ENCODE measurements at places on chromosomes 12 and 14.
A peak's percentile ranks its signal among the peaks of the same experiment; 100 is the strongest.

GRCh38 chr14:90760591-90761316 is 55.5 kb downstream of the TTC7B start:
- no peak overlapping the region for H3K4me3 ChIP-seq
- DNase-seq, result no peak
- peaks cover 8% of the 10 kb centered on the region for H3K36me3 ChIP-seq

- no peak for DNase-seq
- no peaks in the 10 kb centered on the region for H3K36me3 ChIP-seq
- H3K27me3 ChIP-seq, result no peaks in the 10 kb centered on the region
- no peak overlapping the region for H3K4me3 ChIP-seq
- H3K27ac ChIP-seq, result no peak overlapping the region
Measured at GRCh38 chr14:37179896-37180502, 7.6 kb upstream of the SLC25A21 start.

- peaks cover 54% of the 10 kb centered on the region for H3K4me1 ChIP-seq
- H3K27ac ChIP-seq, result peak overlapping the region; percentile 88
- H3K27me3 ChIP-seq, result no peaks in the 10 kb centered on the region
- no peak overlapping the region for H3K4me3 ChIP-seq
Measured at GRCh38 chr14:68249661-68250451, 430.3 kb downstream of the RAD51B start.

DNA sequence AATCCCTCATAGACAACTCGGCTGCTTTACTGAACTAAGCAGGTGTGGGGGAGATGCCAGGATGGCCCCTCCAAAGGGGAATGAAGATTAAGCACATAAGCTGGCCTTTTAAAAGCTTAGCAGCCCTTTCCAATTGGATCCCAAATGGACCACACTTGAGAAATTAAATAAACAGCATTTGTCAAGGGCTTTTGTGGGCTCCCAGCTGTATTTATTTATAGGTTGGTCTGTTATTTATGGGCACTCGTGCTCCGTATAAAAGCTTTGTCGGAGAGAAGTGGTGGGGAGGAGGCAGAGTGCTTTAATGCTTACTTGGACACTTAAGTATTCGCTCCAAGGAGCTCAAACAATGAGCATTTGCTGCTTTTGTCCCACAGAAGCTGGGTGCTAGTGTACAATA is 580.2 kb downstream of the MED13L start:
- no peak for DNase-seq
- H3K27me3 ChIP-seq, result no peaks in the 10 kb centered on the region
- no peaks in the 10 kb centered on the region for H3K36me3 ChIP-seq
- H3K4me3 ChIP-seq, result no peak overlapping the region
- H3K27ac ChIP-seq, result no peak overlapping the region

GRCh38 chr14:49897965-49898364 is 5.1 kb downstream of the ARF6 start:
- DNase-seq, result no peak
- H3K36me3 ChIP-seq, result peaks cover 24% of the 10 kb centered on the region
- no peaks in the 10 kb centered on the region for H3K27me3 ChIP-seq
- no peak overlapping the region for H3K4me3 ChIP-seq
